ENCODE measurements at places on chromosomes 11 and 22.

DNA sequence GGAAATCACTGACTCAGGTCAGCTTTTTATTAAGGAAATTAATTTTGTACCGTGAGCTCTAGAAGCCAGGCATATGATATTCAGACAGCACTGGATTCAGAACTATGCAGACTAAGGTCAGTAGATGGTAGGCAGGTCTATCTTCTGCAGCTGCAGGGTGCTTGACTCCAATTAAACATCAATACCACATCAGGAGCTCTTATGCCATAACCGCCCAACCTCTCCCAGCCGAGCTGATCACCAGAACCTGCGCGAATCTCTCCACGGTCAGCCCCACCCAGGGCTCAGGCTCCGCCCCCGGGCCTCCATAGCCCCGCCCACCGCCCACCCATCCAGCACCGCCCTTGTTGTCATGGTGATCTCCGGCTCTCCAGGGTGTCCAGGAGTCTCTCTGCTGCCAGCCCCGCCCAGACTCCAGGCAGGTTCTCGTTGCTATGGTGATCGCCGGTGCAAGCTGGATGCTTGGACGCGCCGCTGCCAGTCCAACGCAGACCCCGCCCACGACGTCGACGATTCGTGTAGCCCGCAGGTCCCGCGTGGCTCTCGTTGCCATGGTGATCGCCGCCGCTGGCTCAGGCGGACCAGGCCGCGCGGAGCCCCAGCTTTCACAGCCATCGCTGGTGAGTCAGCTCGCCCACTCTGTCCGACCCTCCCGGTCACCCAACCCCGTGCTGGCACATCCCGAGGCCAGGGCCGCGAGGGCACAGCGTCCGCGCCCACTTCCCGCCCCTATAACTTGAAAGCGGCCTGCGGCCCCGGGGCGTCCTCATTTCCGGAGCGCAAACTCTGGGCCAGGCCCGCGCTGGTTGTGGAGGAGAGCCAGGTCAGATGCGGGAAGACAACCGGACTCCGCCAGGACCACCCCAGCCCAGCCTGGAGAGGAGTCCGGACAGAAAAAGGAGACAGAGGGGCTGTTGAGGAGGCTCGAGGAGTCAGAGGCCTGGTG lies at the start of gene RAB36:
Gene RAB36, plus strand, starts transcription at position 546 of the 946 bp plus-strand sequence. CDS start 1,140 bp downstream, outside the sequence.
- peak within 1 kb of the TSS; percentile 54 for H3K27ac ChIP-seq
- H3K4me1 ChIP-seq = peaks cover 57% of the 10 kb centered on the region
- no peaks in the 10 kb centered on the region for H3K36me3 ChIP-seq
- H3K4me3 ChIP-seq = peak within 1 kb of the TSS; percentile 50
- H3K27me3 ChIP-seq = no peaks in the 10 kb centered on the region
- DNase-seq = peak; percentile 79

GRCh38 chr22:39900306-39901227 lies at the start of gene GRAP2:
Gene GRAP2 (plus strand): TSS chr22:39901084. CDS start chr22:39947107, 46,023 bp downstream.
- H3K27me3 ChIP-seq = no peaks in the 10 kb centered on the region
- peaks cover 28% of the 10 kb centered on the region for H3K4me1 ChIP-seq
- peak; percentile 94 for DNase-seq
- H3K36me3 ChIP-seq = no peaks in the 10 kb centered on the region
- peak within 1 kb of the TSS; percentile 70 for H3K4me3 ChIP-seq
- peak within 1 kb of the TSS; percentile 53 for H3K27ac ChIP-seq

DNA sequence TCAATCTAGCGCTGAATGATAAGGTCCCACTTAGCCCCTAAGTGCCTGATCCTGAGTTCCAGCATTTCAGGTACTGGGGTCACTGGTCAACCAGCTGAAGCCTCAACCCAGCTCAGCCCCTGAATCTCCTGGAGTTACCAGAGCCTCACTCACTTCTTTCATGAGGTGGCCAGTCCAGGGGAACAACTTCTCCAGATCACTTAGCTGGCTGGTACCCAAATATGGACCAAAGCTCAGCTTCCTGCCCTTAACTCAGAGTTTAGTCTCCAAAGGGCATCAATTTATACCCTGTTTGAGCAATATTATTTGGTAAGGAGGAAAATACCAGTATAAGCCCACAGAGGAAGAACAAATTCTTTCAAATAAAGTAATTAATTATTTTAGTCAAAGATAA lies 105.6 kb downstream of the SLC1A2 start:
- H3K27me3 ChIP-seq = no peaks in the 10 kb centered on the region
- no peak overlapping the region for H3K27ac ChIP-seq
- no peak for DNase-seq
- H3K4me1 ChIP-seq = peaks cover 18% of the 10 kb centered on the region
- no peaks in the 10 kb centered on the region for H3K36me3 ChIP-seq

GRCh38 chr11:84720706-84721402 lies 906.3 kb downstream of the DLG2 start:
- no peaks in the 10 kb centered on the region for H3K36me3 ChIP-seq
- no peak for DNase-seq
- peak overlapping the region; percentile 37 for H3K4me3 ChIP-seq
- H3K27ac ChIP-seq = no peak overlapping the region
- no peaks in the 10 kb centered on the region for H3K4me1 ChIP-seq
- H3K27me3 ChIP-seq = no peaks in the 10 kb centered on the region

DNA sequence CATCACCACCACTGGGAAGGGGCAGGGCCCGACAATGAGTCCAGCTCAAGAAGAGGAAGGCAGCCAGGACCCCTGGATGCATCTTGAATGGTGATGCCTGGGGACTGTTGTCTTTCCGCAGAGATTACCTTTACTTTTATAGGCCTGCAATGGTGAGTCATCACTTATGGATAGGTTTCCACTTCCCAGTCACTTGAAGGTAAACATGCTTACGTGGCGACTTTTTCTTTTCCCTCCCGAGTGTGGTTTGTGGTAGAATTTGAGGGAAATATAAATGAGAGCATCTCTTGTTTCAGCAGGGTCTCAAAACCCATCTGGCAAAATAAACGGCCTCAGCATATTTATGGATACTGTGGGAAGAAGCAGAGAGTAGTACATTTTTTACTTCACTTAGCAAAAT lies at the start of gene MMP13:
Gene MMP13, minus strand, starts transcription at position 109 of the 400 bp plus-strand sequence. Its CDS starts 27 bp downstream, at position 82.
- no peaks in the 10 kb centered on the region for H3K27me3 ChIP-seq
- H3K4me3 ChIP-seq = no peak within 1 kb of the TSS
- no peak within 1 kb of the TSS for H3K27ac ChIP-seq
- H3K36me3 ChIP-seq = no peaks in the 10 kb centered on the region
- H3K4me1 ChIP-seq = no peaks in the 10 kb centered on the region
- no peak for DNase-seq

GRCh38 chr11:18312012-18312411 lies 9.9 kb downstream of the HPS5 start:
- H3K4me3 ChIP-seq = no peak overlapping the region
- peaks cover 43% of the 10 kb centered on the region for H3K36me3 ChIP-seq
- no peaks in the 10 kb centered on the region for H3K27me3 ChIP-seq
- H3K27ac ChIP-seq = no peak overlapping the region
- no peak for DNase-seq

DNA sequence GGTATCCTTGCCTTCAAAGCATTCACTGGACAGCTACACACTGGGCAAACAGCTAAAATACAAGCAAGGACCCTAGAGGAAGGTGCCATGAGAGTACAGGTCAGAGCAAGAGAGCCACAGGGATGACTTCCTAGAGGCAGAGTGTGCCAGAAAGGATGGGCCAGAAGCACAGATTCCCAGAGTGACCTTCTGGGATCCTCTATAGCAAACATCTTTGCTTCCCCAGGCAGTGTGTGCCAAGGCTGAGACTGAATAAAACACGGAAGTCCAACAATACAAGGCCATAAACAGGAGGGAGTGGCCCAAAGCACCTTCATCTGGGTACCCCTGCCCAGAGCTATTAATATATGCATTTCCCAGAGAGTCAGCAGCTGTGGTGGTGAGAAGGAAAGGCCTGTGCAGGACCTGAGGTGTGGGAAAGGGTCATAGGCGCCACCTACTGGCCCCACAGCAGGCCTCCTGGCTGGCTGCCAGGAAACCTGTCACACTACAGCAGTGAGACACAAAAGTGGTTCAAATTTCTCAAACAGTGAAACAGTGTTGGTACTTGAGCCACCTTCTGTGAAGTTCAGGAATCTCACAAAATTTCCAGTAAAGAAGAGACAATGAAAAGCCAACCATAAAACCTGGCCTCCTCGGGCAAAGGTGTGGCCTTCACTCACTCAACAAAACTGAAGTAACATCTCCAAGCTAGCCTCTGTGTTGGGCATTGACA lies 20.3 kb downstream of the CLPB start:
- peak; percentile 83 for DNase-seq
- H3K36me3 ChIP-seq = no peaks in the 10 kb centered on the region
- peaks cover 18% of the 10 kb centered on the region for H3K4me1 ChIP-seq
- no peaks in the 10 kb centered on the region for H3K27me3 ChIP-seq

- peaks cover 10% of the 10 kb centered on the region for H3K36me3 ChIP-seq
- H3K4me1 ChIP-seq = peaks cover 4% of the 10 kb centered on the region
- no peak overlapping the region for H3K4me3 ChIP-seq
- H3K27ac ChIP-seq = no peak overlapping the region
- H3K27me3 ChIP-seq = no peaks in the 10 kb centered on the region
- no peak for DNase-seq
Measured at GRCh38 chr22:31733580-31734079, 16.3 kb downstream of the PRR14L start.

- no peaks in the 10 kb centered on the region for H3K36me3 ChIP-seq
- H3K27ac ChIP-seq = no peak overlapping the region
- no peaks in the 10 kb centered on the region for H3K27me3 ChIP-seq
Measured at GRCh38 chr11:7490054-7490453, 4.7 kb downstream of the OLFML1 start.

DNA sequence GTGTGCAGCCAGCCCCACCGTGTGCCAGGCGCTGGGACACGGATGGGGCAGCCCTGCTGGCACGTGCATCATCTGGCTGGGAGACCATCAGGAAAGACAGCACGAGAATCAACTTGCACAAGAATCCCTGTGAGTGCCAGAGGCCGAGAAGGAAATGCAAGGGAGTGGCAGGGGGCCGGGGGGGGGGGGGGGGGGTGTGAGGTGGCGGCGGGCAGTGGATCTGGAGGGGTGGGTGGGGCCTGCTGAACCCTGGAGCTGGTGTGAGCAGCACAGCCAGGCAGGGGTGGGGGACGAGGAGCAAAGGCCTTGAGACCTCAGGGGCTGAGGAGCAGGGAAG lies 14.0 kb upstream of the FLRT1 start:
- H3K27me3 ChIP-seq = no peaks in the 10 kb centered on the region
- no peak overlapping the region for H3K27ac ChIP-seq
- H3K4me1 ChIP-seq = no peaks in the 10 kb centered on the region
- DNase-seq = no peak
- no peaks in the 10 kb centered on the region for H3K36me3 ChIP-seq

- DNase-seq = no peak
- no peaks in the 10 kb centered on the region for H3K27me3 ChIP-seq
- H3K4me1 ChIP-seq = no peaks in the 10 kb centered on the region
- no peaks in the 10 kb centered on the region for H3K36me3 ChIP-seq
Measured at GRCh38 chr11:5507933-5508305, 1.8 kb downstream of the UBQLN3 start.

- H3K36me3 ChIP-seq = no peaks in the 10 kb centered on the region
- H3K4me3 ChIP-seq = no peak overlapping the region
- DNase-seq = no peak
- no peaks in the 10 kb centered on the region for H3K27me3 ChIP-seq
- no peak overlapping the region for H3K27ac ChIP-seq
- no peaks in the 10 kb centered on the region for H3K4me1 ChIP-seq
Measured at GRCh38 chr11:27112946-27113345, 72.3 kb downstream of the BBOX1 start.

- no peaks in the 10 kb centered on the region for H3K36me3 ChIP-seq
- DNase-seq = no peak
- no peaks in the 10 kb centered on the region for H3K4me1 ChIP-seq
- H3K27ac ChIP-seq = no peak overlapping the region
- H3K4me3 ChIP-seq = no peak overlapping the region
- no peaks in the 10 kb centered on the region for H3K27me3 ChIP-seq
Measured at GRCh38 chr11:45678976-45679375, 13.6 kb upstream of the CHST1 start.

- no peak for DNase-seq
- no peak overlapping the region for H3K27ac ChIP-seq
- no peaks in the 10 kb centered on the region for H3K36me3 ChIP-seq
- H3K4me3 ChIP-seq = no peak overlapping the region
Measured at GRCh38 chr11:111462329-111462728, 49.9 kb downstream of the BTG4 start.

GRCh38 chr11:110850846-110851245 lies 138.6 kb upstream of the ARHGAP20 start:
- no peaks in the 10 kb centered on the region for H3K36me3 ChIP-seq
- no peak for DNase-seq
- H3K27me3 ChIP-seq = no peaks in the 10 kb centered on the region
- no peak overlapping the region for H3K4me3 ChIP-seq

DNA sequence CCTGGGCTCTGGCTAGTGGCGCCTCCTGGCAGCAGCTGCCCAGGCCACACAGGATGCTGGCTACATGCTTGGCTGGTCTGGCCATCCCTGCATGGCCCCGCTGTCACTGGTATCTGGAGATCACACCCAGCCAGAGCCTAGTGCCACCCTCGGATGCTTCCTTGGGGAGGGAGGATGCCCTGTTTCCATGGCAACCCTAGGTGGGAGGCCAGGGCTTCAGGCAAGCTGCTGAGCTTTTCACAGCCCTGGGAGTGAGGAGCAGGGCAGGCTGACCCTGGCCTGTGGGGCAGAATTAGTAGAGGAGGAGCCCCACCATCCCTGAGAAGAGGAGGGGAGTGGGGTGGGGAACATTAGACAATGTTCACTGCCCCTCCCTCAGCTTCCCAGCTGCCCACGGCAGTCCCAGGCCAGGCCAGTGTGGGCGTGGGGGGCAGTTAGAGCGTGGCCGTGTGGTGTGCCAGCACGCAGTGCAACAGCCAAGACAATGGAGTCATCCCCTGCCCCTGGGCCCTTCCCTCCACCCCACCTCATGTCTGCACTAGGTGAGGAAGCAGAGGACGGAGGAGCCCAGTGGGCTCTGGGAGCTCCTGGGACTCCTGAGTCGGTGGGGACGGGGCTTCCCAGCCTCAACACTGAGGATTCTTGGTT lies 50.4 kb downstream of the PARVB start:
- no peak overlapping the region for H3K27ac ChIP-seq
- H3K4me1 ChIP-seq = no peaks in the 10 kb centered on the region
- no peak overlapping the region for H3K4me3 ChIP-seq
- no peak for DNase-seq

GRCh38 chr11:36237391-36237790 lies 51.8 kb downstream of the COMMD9 start:
- no peaks in the 10 kb centered on the region for H3K4me1 ChIP-seq
- peaks cover 12% of the 10 kb centered on the region for H3K27me3 ChIP-seq
- no peak for DNase-seq
- H3K36me3 ChIP-seq = no peaks in the 10 kb centered on the region
- no peak overlapping the region for H3K27ac ChIP-seq
- no peak overlapping the region for H3K4me3 ChIP-seq
